ENCODE measurements at places on chromosomes 7 and 10.

- no peak overlapping the region for H3K4me3 ChIP-seq
- H3K4me1 ChIP-seq, result no peaks in the 10 kb centered on the region
- H3K27ac ChIP-seq, result no peak overlapping the region
- H3K27me3 ChIP-seq, result no peaks in the 10 kb centered on the region
- no peaks in the 10 kb centered on the region for H3K36me3 ChIP-seq
Measured at GRCh38 chr7:15891151-15891881, 204.8 kb upstream of the MEOX2 start.

DNA sequence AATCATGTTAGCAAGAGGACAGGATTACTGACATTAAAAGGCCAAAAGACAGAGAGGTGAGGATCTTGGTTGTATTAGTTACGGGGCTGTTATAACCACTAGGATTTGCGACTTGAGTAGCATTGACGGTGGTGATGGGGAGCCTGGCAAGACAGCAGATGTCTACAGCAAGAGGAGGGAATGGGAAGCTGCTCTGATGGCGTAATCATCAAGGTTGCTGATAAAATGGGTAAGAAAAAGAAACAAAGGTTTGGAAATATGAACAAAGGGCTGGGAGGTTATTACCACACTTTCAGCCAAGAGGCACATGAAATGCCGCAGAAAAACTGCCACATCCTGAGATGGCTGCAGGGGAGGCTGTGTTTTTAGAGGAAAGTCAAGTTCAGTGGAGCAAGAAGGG is 33.9 kb downstream of the TMEM229A start:
- H3K4me1 ChIP-seq, result no peaks in the 10 kb centered on the region
- no peaks in the 10 kb centered on the region for H3K27me3 ChIP-seq
- no peak overlapping the region for H3K27ac ChIP-seq
- no peak for DNase-seq
- H3K36me3 ChIP-seq, result no peaks in the 10 kb centered on the region
- no peak overlapping the region for H3K4me3 ChIP-seq

DNA sequence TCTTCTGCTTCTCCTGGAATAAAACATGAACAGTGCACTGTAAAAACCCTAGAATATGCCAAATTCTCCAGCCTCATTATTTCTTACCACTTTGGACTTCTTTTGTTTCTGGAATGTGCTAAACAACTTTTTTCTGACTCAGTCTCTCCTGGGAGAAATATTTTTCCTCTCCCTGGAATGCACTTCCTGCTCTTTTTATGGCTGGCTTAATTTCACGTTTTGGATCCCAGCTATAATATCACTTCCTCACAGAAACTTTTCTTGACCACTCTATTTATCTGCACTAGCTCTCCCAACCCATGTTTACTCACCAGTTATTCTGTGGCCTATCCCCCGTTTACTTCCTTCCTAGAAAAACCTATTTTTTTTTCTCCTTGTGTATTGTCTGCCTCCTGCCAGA is 26.7 kb downstream of the ABCB5 start:
- H3K27me3 ChIP-seq, result peaks cover 10% of the 10 kb centered on the region
- H3K27ac ChIP-seq, result no peak overlapping the region
- no peaks in the 10 kb centered on the region for H3K4me1 ChIP-seq
- no peak overlapping the region for H3K4me3 ChIP-seq
- DNase-seq, result no peak

GRCh38 chr7:69217516-69218350 is 380.5 kb upstream of the AUTS2 start:
- no peaks in the 10 kb centered on the region for H3K4me1 ChIP-seq
- H3K36me3 ChIP-seq, result no peaks in the 10 kb centered on the region
- no peak overlapping the region for H3K27ac ChIP-seq
- no peak for DNase-seq
- H3K27me3 ChIP-seq, result peaks cover 2% of the 10 kb centered on the region

DNA sequence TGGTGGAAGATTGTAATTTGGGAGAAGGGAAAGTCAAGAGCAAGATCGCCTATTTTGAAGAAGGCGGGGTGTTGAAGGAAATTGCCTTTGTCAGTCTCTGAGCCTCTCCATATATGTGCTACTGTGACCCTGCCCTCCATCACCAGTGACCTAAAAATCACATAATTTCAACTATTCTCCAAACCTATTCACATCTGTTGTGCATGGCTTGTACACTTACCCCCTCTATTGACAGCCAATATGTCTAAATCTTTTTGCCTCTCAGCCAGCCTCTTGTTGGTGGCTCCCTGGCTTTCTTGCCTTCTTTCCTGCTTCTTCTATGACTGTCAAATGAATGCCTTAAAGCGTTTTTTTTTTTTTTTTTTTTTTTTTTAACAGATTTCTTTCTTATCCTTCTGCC is 295.6 kb downstream of the AUTS2 start:
- H3K27me3 ChIP-seq, result peaks cover 2% of the 10 kb centered on the region
- no peak overlapping the region for H3K4me3 ChIP-seq
- peaks cover 6% of the 10 kb centered on the region for H3K4me1 ChIP-seq
- no peak for DNase-seq
- no peak overlapping the region for H3K27ac ChIP-seq

GRCh38 chr10:110395350-110396283 is 90.9 kb upstream of the SMNDC1 start:
- peak; percentile 74 for DNase-seq
- H3K27me3 ChIP-seq, result no peaks in the 10 kb centered on the region
- peaks cover 30% of the 10 kb centered on the region for H3K4me1 ChIP-seq
- peak overlapping the region; percentile 74 for H3K27ac ChIP-seq

DNA sequence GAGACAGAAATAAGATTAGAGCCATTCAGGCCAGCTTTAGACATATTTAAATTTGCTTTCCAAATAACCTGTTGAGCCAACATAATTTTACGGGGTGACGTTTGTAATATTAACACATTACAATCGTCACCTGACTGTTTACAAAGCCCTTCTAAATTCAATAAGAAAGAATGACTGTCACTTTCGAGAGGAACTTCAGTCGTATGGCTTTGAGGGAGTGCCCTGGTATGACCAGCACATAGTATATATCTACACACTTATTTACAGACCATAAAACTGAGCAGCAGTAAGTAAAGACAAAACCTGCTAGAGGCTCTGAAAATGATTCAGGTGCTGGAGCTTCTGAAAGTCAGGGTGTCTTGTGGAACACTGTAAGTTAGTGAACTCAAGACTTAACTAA is 62.4 kb downstream of the BLNK start:
- DNase-seq, result no peak
- H3K27me3 ChIP-seq, result no peaks in the 10 kb centered on the region
- H3K36me3 ChIP-seq, result no peaks in the 10 kb centered on the region

- peak overlapping the region; percentile 87 for H3K4me3 ChIP-seq
- DNase-seq, result peak; percentile 87
Measured at GRCh38 chr7:36390199-36391090, 783 bp downstream of the ANLN start.

DNA sequence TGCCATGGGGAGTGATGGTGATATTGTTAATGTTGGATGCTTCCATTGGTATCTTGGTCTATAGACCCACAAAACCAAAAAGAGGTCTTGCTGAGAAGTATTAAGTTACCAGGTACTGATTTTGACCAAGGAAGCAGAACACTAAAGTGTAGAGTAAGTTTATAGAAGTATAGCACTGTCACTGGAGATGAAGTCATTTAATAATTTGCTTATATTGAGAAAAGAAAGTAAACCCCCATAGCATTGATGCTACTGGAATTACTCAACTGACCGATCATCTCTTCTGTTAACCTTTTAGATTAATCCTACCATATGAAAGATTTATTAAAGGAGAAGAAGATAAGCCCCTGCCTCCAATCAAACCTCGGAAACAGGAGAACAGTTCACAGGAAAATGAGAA is 183.2 kb downstream of the RTKN2 start:
- no peak overlapping the region for H3K4me3 ChIP-seq
- H3K27me3 ChIP-seq, result no peaks in the 10 kb centered on the region
- H3K27ac ChIP-seq, result peak overlapping the region; percentile 88
- DNase-seq, result no peak
- peaks cover 76% of the 10 kb centered on the region for H3K4me1 ChIP-seq

DNA sequence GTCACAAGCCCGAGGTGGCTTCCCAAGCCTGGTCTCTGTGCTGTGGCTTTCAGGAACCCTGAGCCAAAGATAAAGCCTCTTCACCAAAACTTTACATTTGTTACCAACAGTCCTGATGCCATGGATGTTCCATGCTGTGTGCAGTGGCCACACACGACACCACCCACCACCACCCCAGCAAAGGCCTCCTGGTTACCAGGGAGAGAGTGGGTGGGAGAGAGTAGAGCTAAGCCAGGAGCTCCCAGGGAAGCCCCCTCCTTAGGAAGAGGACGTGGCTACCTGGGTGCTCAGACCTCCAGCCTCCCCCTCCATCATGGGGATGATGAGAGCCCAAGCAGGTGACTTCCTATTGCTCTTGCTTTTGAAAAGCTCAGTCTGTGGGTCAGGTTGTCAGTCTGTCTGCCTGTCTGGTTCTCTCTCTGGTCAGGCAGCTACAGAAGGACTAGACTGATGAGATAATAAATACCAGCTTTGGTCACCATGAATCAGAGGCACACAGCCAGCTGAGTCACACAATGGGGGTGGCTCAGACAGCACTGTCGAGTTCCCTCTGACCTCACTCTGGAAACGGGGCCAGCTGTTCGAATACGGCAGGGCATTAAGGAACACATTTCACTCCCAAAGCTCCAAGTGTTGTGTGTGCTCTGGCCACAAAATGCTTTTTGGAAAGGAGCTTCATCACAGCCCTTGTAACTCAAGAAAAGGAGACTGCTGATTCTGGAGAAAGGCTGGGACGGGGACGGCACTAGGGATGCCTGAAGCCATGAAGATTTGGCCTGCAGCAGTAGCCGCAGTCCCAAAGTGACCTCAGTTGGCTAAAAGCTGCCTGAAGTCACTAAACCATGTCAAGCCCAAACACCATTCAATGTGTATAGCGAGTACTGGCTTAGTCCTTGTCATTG is 166.0 kb downstream of the FANK1 start:
- H3K4me1 ChIP-seq, result no peaks in the 10 kb centered on the region
- H3K27me3 ChIP-seq, result peaks cover 2% of the 10 kb centered on the region
- no peaks in the 10 kb centered on the region for H3K36me3 ChIP-seq
- DNase-seq, result no peak

DNA sequence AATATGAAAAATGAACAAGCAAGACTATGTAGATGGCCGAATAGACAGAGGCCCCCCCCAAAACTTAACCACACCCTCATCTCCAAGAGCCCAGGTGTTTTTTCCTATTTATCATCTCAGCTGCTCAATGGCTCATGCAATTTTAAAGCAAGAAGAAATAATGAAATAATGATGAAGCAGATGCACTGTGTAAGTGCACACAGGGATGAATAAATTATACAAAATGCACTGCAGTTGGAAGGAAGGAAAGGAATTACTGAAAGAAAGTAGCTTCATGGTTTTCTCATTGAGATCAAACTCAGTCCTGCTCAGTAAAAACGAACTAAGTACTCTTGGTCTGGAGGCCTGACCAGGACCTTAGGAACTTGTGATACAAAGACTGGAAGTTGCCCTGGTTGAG is 810.1 kb downstream of the NRG3 start:
- H3K27ac ChIP-seq, result no peak overlapping the region
- no peaks in the 10 kb centered on the region for H3K4me1 ChIP-seq
- no peaks in the 10 kb centered on the region for H3K27me3 ChIP-seq
- H3K4me3 ChIP-seq, result no peak overlapping the region

DNA sequence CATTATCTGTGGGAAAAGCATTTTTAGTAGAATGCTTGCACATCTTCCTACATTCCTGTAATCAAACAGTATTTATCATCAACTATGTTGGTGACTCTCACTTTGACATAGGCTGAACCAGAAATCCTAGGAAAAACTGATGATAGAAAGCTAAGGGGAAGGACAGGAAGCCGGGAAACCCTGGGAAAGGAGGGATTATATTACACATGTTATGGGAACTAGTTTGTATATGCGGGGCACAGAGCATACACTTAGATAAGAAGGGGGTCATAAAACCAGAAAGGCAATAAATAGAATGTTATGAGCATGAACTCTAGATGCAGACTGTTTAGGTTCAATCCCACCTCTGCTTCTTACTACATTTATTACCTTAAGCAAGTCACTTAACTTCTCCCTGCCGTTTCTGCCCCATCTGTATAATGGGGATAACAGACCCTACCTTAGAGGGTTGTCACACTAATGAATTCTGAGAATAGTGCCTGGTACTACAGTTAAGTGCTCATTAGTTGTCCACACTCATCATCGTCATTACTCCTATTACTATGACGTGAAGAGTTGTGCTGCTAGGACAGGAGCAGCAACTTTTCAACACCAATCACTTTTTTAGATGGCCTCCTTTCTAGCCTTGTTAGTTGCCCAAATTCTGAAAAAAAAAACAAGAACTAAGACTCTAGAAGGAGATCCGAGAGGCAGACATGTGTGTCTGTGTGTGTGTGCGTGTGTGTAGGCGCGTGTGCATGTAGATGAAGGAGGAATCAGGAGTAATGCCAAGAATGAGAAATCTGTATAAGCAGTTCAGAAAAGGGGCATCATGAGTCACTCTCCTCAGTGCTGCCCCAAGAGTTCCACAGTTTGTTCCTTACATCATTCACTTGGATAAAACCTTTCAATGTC is 52.2 kb downstream of the KMT2C start:
- peaks cover 26% of the 10 kb centered on the region for H3K4me1 ChIP-seq
- H3K36me3 ChIP-seq, result no peaks in the 10 kb centered on the region
- H3K4me3 ChIP-seq, result no peak overlapping the region

DNA sequence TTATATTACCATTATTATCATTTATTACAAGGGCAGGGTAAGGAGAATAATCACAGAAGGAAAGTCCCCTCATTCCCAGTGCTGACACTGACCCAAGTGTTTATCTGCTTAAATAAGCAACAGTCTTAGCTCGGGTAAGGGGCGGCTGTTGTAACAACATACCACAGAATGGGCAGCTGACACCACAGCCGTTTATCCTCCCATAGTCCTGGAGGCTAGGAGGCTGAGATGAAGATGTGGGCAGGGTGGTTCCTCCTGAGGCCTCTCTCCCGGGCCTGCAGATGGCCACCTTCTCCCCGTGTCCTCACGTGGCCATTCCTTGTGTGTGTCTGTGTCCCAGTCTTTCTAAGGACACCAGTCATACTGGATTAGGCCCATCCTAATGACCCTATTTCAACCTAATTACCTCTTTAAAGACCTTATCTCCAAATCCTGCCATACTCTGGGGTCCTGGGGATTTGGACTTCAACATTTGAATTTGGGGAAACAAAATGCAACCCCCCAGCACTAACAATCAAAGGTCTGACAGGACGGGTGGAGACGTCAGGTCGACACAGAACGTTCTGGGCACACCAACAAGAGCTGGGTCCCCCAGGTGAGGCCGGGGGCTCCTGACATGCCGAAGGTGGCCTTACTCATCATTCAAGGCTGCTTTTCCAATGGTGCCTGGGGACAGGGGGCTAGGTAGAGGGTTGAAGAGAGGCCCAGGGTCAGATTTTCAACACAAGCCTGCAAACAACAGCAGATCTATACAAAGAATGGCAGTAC is 93.5 kb downstream of the TNS3 start:
- no peaks in the 10 kb centered on the region for H3K27me3 ChIP-seq
- no peak for DNase-seq
- H3K4me1 ChIP-seq, result no peaks in the 10 kb centered on the region
- H3K36me3 ChIP-seq, result no peaks in the 10 kb centered on the region
- no peak overlapping the region for H3K27ac ChIP-seq

DNA sequence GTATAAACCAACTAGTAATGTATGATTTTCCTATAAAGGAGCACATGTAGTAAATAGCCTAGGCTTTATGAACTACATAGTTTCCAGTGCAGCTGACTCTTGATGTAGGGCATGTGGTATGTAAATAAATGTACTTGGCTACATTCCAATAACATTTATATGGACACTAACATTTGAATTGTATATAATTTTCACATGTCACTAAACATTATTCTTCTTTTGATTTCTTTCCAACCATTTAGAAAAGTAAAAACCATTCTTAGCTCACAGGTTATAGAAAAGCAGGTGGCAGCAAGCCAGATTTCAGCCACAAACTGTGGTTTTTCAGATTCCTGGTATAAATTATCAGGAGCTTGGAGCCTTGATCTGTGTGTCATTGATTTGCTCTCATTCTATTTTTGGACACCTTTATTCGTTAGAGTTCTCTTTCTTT is 1182.0 kb downstream of the CNTNAP2 start:
- no peaks in the 10 kb centered on the region for H3K4me1 ChIP-seq
- no peaks in the 10 kb centered on the region for H3K36me3 ChIP-seq
- H3K4me3 ChIP-seq, result no peak overlapping the region
- no peak overlapping the region for H3K27ac ChIP-seq

All from activated CD4-positive, alpha-beta T cell treated with anti-CD3 and anti-CD28 coated beads for 36 hours (primary cell).